ENCODE measurements at places on chromosomes 6 and 20.

DNA sequence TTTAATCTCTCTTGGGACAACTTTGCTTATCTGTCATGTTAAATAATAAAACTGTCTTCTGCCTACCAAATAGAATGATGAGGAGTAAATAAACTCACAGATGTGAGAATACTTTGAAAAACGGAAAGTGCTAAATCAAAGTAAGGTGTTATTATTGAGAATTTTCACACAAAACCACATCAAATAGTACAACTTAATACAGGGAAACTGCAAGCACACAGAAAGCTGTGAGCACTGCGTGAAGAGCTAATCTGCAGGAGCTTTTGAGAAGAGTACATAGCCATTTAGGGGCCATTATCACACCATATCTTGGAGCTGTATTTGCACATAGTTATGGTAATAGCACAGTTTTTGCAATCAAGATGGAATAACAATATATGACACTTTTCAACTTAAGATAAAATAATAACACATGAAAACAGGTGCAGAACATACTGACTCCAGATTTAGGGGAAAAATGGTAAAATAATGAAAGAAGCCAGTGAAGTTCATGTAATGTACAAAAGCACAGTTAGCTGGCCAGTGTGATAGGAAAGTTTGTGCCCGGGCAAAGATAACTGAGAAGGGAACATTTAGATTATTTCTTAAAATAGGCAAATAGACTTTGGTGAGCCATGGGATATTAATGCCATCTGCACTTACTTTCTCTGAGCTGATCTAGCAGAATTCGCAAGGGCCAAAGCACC lies 398.5 kb upstream of the PLCB4 start:
- DNase-seq, result no peak

GRCh38 chr20:33113387-33113908 lies 34.0 kb downstream of the BPIFB4 start:
- no peak for DNase-seq

GRCh38 chr6:14758421-14759081 lies 487.3 kb upstream of the JARID2 start:
- DNase-seq, result peak; percentile 37

DNA sequence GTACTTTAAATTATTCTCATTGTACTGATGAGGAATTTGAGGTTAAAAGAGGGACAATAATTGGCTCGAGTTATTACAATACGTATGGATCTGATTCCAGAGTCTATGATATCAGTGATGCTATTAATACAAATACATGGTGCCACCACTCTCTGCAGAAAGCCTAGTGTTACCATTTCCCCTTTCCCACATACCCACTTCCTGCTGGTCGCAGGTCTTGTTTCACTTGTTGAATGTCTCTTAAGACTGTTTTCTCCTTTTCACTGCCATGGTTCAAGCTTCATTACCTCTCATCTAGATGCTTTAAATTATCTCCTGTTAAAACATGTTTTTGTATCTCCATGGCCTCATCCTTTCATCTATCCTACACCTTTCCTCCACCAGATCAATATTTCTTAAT lies 62.0 kb downstream of the FHL5 start:
- no peak for DNase-seq

DNA sequence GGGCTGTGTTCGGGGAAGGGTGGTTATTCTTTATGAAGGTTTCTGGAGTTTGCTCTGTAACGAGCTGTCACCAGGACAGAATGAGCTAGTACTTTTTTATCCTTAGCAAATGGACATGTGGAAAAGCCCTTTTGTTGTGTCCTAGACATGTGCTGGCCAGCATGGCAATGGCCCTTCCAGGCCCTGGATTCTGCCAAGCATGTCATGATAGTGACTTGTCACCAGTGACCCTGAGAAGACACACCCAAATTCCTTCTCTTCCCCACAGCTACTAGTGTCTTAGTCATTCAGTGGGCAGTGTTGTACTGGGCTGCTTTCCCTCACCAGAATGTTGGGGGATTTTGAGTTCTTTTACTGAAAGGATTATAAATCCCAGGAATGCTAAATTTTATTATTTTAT lies 74.0 kb upstream of the XRN2 start:
- no peak for DNase-seq

GRCh38 chr6:17015551-17016381 lies 86.1 kb upstream of the STMND1 start:
- DNase-seq, result no peak

DNA sequence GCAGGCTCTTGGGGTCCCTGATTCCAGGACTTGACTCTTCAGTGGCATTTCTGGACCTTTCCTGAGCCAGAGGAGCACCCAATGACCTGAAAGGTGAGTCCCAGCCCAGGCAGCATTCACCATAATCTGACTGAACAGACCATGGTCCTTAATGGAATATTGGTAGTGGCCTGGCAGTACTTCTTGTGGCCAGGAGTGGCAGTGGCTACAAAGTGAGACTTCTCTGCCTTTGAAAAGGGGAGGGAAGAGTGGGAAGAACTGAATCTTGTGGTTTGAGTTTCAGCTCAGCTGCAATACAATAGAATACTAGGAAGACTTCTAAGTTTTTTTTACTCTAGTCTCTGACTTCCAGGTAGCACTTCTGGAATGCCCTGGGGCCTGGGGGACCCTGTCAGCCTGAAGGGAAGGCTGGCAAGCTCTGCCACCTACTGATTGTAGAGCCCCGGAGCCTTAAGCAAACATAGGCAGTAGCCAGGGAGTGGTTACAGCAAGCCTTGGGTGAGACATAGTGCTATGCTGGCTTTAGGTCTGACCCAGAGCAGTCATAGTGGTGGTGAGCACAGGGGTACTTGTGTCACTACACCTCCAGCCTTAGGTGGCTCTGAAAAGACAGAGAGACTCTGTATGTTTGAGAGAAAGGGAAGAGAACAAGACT lies 674.2 kb upstream of the MANEA start:
- no peak for DNase-seq

- DNase-seq, result no peak
Measured at GRCh38 chr20:50578778-50579165, 68.6 kb downstream of the PTPN1 start.

GRCh38 chr6:17790489-17790888 lies 83.8 kb upstream of the NUP153 start:
- DNase-seq, result no peak

DNA sequence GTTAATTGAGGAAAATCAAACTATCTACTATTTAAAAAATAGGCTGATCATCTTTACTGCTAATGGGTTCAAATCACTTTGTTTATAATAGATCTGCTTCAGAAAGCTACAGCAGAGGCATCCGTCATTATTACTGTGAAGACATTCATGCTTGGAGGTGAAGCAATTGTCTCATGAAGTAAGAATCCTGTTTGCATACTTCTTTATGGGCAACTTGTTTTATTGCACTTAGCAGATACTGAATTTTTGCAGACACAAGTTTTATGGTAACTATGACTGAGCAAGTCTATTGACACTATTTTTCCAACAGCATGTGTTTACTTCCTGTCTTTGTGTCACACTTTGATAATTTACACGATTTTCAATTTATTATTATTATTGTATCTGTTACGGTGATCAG lies 573.9 kb downstream of the RFPL4B start:
- no peak for DNase-seq

DNA sequence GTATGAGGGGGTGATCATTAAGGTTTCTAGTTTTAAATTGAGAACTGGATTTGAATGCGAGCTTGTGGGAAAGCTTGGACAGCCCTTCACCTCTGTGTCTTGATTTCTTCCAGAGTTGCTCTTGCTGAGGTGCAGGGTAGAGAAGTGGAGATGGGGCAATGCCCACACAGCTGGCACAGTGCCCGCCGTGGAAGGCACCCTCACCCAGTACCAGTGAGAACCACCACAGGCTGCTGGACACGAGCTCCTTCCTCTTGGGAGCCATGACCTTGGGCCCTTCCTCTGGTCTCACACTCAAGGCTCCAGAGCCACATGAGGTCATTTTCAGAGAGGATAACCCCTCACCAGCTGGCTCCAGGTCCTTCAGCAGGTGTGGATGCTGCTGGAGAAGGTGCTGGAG lies 67.3 kb downstream of the DACT2 start:
- no peak for DNase-seq

GRCh38 chr6:36703081-36703606 lies 5.5 kb downstream of the RAB44 start:
- DNase-seq, result no peak

- no peak for DNase-seq
Measured at GRCh38 chr20:59385480-59385879, 85.1 kb downstream of the EDN3 start.

DNA sequence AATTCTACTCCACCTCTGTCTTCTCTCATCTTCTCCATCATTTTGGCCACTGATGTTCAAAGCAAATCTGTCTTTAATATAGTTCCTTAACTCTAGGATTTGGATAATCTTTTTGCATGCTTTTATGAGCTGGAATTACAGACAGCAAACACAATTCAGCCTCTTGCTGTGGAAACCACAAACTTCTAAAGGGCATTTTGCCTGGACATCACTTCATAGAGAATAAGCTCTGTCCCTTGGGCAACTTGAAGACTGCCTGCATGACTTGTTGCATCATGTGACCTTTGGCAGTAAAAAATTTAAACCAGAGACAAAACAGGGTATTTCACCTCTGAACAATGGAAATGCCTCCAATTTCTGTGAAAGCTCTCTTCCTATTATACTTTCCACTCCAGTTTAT lies 74.1 kb upstream of the HDDC2 start:
- DNase-seq, result no peak

DNA sequence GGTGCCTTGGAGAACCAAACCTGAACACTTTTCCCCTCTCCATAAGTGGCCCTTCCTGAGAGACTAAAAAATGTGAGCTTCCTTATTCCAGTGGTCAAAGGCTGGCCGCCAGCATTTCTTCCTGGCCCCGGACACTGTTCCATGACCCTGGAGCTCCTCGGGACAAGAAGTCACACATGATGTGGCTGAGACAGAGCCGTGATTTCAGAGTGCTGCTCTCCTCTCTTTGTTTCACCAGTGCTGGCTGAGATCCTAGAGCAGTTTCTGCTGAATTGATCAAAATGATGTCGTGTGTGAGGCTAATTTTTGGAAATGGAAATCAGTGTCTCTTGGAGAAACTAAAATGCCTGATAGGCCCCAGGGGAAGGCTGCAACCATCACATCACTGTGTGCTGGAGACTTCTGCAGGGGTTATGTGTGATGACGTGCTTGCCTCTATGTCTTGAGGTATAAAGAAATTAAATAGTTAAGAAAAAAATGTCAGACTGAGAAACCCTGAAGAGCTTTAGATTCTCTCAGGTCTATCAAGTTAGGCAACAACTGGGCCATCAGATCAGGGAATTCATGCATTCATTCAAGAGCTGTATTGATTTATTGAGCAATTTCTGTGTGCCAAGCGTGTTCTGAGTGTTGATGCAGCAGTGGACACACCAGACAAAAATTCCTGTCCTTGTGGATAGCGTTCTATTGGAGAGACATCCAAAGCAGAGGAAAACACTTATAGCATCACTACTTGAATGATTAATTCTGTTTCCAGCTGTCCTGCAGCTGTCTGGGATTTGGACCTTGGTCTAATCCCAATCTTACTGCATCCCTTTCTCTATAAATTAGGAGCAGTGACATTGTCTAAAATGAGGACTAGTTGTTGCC lies 72.7 kb upstream of the CCN6 start:
- DNase-seq, result no peak

DNA sequence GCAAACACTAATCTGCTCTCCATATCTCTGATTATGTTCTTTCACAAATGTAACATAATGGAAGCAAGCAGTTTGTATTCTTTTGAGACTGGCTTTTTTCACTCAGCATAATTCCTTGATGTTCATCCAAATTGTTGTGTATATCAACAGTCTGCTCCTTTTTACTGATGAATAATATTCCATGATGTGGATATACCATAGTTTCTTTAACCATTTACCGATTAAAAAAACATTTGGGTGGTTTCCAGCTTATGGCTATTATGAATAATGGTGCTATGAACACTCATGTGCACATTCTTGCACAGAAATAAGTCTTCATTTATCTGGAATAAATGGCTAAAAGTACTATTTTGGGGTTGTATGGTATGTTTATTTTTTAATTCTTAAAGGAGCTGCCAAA lies 708.9 kb downstream of the RFPL4B start:
- no peak for DNase-seq

DNA sequence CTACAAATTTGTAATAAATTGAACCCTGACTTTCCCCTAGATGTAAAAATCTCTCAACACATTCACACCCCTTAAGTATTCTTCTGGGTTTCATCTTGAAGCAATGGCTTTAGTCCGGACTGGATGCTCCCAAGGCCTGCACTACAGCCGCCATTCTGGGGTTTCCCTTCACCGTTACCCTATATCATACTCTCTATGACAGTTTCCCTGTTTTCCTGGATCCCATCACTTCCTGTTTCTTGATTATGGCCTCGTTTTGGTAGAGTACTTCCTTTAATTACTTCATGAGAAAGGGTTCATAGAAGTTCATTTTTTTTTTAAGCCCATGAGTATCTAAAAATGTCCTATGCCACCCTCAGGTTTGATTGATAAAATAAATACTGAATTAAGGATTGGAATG lies 11.7 kb downstream of the FIG4 start:
- no peak for DNase-seq

DNA sequence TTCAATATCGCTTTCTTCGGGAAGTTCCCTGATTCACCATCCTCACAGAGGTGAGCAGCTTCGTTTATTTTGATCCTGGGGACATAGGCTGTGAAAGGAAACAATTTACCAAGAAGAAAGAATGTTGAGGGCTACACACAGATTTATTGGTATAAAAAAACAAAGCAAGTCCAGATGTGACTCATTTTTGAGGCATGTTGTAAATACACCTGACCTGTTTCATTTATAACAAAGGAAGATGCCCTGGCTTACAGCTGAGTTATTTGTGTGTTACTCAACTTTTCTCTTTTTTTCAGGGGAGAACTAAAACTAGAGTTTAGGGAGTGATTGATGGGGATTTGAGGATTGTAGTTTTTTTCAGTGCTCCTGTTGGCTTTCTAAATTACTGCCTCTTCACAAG lies 489.5 kb downstream of the CBLN4 start:
- no peak for DNase-seq

- DNase-seq, result no peak
Measured at GRCh38 chr20:34043025-34043424, 49.3 kb downstream of the RALY start.

GRCh38 chr6:36610956-36611336 lies 16.8 kb downstream of the SRSF3 start:
- DNase-seq, result no peak

DNA sequence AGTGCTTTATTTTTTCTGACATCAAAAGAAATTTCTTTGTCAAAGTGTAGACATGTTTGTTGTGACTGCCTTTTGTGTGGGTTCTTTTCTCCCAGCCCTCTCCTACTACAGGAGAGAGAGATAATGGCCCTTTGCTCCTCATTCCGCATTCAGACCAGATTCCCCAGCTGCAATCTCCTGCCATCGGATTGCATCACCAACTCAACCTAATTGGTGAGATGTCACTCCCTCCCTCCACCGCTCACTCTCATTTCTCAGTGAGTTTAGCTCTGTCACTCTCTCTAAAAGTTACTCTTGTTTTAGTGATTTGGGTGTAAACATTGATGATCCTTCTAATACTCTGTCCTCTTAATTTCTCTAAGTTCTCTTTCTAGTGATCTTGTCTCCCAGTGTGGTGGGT lies 22.7 kb downstream of the UTRN start:
- DNase-seq, result no peak

All from Ammon's horn (tissue), 1 donor.